ENCODE measurements at places on chromosomes 1 and 21.

DNA sequence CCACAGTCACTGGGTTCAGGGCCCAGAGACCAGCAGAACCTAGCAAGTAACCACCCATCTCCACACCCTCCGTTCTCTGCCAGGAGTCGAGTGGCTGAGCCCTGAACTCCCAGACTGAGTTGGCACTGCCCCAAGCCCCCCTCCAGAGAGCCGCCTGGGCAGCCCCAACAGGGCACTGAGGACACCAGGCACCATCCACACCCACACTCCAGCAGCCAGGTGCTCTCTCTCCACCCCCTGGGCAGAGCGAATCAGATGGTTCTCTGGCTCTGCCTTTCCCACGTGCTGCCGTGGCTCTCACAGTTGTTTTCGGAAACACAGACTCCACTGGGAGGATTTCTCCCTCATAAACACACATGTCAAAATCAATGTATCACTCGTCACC, 13.6 kb downstream of the WDR4 start:
- no peak for DNase-seq

GRCh38 chr1:98929437-98929836, 75.2 kb downstream of the PLPPR5 start:
- DNase-seq: no peak

- no peak for DNase-seq
Observed at GRCh38 chr1:17340358-17340757, 31.6 kb upstream of the PADI6 start.

DNA sequence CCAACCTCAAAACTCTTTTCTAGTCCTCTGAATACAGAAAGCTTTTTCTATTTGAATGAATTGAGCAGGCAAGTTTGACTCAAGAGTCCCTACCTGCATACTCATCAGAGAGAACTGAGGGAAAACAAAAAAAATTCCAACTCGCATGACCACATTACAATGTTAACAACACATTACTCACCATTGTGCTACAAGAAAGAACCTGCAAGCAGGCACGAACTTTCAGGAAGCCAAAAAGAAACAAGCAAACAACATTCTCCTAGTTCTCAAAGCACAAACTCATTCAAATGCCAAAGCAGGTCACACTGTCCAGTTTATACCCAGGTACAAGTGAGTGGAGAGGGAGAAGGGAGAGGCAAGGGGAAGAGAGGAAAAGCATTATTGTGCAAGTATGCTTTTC, 14.6 kb downstream of the OTUD7B start:
- no peak for DNase-seq

DNA sequence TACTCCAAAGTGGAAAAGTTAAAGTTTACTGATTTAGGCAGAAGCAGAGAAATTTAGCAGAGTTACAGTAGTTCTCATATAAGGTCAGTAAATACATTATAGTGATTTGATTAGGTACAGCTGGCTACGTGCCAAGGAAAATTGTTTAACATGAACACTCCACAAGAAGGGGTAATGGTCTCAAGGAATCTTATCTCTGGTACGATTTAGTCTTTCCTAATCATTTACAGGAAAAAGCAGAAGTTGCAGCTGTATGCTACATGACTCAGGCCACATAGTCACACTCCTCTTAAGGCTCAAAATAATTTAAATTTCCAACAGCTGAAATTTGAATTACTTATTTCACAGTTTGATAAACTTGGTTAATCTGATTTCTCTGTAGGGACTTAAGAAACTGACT, 36.9 kb upstream of the OR2B11 start:
- no peak for DNase-seq

DNA sequence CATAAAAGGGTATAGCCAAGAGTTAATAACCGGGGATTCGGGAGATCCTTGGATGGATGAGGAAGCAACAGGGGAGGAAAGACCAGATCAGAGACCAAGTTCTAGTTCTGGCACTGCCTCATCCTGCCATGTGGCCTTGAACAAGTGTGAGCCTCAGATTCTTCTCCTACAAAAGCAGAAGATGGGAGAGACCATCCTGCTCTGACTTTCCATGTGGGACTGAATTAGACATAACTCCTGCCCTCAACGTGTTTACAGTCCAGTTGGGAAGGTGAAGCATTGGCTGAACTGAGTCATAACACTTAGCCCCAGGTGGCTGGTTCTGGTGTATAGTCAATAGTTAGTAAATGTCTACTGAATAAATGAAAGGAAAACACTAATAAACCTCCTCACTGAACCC, 12.1 kb upstream of the CNR2 start:
- no peak for DNase-seq

DNA sequence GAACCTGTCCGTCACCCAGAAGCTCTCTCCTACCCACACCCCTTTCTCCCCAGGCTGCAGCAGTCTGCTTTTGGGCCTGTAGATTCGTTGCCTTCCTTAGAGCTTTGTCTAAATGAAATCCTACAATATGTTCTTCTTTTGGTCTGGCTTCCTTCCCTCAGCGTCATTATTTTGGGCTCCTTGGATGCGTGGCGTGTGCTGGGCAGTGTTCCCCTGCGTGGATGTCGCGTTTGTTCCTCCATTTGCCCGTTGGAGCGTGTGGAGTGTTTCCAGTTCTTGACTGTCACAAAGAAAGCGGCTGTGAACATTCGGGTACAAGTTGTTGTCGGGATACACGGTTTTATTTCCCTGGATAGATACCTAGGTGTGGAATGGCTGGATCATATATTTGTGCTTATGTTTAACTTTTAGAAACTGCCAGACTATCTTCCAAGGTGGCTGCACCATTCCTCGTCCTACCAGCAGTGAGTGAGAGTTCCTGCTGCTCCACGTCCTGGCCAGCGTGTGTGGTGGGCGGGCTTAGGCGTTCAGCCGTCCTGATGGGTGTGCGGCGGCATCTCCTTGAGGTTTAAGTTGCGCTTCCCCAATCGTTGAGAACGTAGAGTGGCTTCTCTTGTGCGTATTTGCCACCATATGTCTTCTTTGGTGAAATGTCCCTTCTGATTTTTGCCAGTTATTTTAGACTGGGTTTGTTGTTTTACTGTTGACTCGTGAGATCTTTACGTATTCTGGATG, 31.7 kb downstream of the SKI start:
- no peak for DNase-seq

- DNase-seq: no peak
Observed at GRCh38 chr1:4587721-4588120, 66.7 kb upstream of the AJAP1 start.

- no peak for DNase-seq
Observed at GRCh38 chr1:91189096-91189495, 167.3 kb upstream of the ZNF644 start.

- DNase-seq: no peak
Observed at GRCh38 chr1:67668660-67669059, 16.3 kb upstream of the GADD45A start.

DNA sequence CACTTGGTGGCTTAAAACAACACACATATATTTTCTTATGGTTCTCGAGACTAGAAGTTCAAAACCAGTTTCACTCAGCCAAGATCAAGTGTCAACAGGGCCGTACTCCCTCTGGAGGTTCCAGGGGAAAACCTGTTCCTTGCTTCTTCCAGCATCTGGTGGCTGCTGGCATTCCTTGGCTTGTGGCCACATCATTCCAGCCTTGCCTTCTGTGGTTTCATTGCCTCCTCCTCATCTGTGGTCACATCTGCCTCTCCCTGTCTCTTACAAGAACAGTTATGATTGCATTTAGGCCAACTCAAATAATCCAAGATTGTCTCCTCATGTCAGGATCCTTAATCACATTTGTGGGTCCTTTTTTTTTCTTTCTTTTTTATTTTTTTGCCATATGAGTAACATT, 240.7 kb upstream of the HOOK1 start:
- no peak for DNase-seq

GRCh38 chr1:200954434-200954833, 59.7 kb downstream of the INAVA start:
- DNase-seq: no peak

GRCh38 chr1:12339396-12339795, 109.6 kb downstream of the VPS13D start:
- no peak for DNase-seq

- no peak for DNase-seq
Observed at GRCh38 chr1:237126180-237126579, 84.2 kb downstream of the RYR2 start.

DNA sequence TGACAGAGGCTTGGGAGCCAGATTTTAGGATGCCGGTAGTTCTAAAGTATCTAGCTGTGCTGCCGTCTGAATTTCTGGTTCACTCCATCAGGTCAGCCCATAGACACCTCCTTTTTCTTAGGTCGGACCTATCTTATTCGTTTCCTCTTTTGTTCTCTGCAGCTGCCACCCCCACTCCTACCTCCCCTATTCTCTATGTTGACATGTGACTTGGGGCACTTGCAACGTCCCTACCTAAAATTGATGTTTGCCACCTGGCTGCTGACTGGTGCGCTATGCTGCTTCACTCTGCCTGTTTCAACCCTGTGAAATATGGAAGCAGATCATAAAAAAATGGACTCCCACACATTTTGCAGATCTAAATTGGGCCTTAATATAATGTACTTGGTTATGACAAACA, 55.3 kb downstream of the PBX1 start:
- DNase-seq: no peak

Data from activated naive CD4-positive, alpha-beta T cell (primary cell).